ENCODE measurements at places on chromosomes 13 and 19.

GRCh38 chr19:31890230-31890629 lies 455.2 kb upstream of the ZNF507 start:
- H3K4me3 ChIP-seq: no peak overlapping the region
- H3K27me3 ChIP-seq: peaks cover 12% of the 10 kb centered on the region
- no peaks in the 10 kb centered on the region for H3K4me1 ChIP-seq
- H3K27ac ChIP-seq: no peak overlapping the region

DNA sequence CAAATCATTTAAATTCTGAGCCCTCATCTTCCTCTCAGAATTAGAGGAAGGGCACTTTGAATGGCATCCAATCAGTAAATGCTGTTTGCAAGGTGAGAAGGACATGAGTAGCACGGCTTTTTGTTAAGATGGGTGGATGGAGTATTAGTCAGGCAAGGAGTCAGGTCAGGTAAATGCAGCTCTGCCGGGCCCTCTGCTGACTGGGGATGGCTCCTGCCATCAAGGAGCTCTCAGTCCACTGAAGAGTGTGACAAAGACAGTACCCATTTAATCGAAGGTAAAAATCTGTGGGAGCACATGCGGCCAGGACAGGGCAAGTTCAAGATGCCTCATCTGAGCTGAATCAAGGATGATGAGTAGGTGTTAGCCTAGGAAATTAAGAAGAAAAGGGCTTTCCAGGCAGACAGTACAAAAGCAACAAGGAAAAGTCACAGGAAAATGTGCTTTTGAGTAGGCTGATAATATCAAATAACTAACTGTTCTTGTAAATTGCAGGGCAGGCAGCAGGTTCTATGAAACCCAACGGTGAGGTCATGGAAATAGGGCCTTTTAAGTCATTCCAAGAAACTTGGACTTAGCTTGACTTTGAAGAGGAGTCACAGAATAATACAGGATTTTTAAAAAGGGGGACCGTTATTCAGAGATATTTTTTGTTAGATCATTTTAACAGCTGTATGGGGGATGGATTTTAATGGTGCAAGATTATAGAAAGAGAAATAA lies 670.5 kb upstream of the ARGLU1 start:
- DNase-seq: no peak
- H3K27ac ChIP-seq: no peak overlapping the region
- no peaks in the 10 kb centered on the region for H3K4me1 ChIP-seq
- H3K27me3 ChIP-seq: no peaks in the 10 kb centered on the region
- H3K4me3 ChIP-seq: no peak overlapping the region

DNA sequence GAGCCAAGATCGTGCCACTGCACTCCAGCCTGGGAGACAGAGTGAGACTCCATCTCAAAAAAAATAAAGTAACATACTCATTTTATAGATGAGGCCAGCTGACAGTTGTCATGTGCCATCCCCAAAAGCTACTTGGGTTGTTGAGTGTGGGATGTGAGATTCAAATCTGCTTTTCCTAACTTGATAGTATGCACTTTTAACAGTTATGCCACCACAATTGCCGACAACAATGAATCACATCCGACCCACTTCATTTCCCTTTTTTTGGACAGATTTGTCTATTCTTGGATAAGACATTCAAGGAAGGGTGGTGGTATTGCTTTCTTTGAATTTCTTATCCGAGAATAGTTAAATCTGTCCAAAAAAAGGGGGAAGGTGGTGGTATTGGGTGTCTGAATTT lies 16.3 kb upstream of the DNMT1 start:
- DNase-seq: no peak
- no peaks in the 10 kb centered on the region for H3K27me3 ChIP-seq
- peaks cover 3% of the 10 kb centered on the region for H3K36me3 ChIP-seq
- no peak overlapping the region for H3K27ac ChIP-seq

DNA sequence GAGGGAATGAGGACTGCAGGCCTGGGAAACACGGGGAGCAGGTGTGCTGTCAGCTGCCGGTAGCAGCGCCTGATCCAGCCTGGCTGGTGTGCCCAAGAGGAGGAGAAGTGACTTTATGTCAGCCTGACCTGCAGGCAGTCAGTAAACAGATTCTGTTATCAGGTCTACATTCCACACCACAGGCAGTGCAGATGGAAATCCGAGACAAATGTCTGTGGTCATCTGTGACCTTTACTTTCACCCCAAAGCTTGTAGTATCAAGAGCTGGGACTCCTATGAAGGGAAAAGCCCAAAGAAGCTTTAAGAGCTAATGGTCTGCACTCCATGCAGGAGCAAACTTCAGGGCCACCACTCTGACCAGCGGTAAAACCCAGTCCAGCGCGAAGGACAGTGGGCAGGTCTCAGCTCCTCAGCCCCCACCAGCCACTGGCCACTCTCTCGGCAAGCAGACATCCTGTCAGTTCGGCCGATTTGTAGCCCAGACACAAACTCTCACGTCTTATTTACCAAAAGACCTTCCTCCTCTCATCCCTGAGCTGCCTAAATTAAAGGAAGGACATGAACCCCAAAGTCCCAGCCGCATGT lies 7.7 kb downstream of the EPS15L1 start:
- H3K36me3 ChIP-seq: peaks cover 5% of the 10 kb centered on the region
- DNase-seq: no peak
- H3K27me3 ChIP-seq: no peaks in the 10 kb centered on the region
- peaks cover 70% of the 10 kb centered on the region for H3K4me1 ChIP-seq
- no peak overlapping the region for H3K4me3 ChIP-seq

- peaks cover 7% of the 10 kb centered on the region for H3K27me3 ChIP-seq
- H3K36me3 ChIP-seq: peaks cover 1% of the 10 kb centered on the region
- no peak overlapping the region for H3K27ac ChIP-seq
- DNase-seq: no peak
- no peak overlapping the region for H3K4me3 ChIP-seq
Measured at GRCh38 chr13:98598043-98598442, 21.1 kb upstream of the STK24 start.

- H3K27me3 ChIP-seq: no peaks in the 10 kb centered on the region
- H3K36me3 ChIP-seq: peaks cover 12% of the 10 kb centered on the region
- peaks cover 30% of the 10 kb centered on the region for H3K4me1 ChIP-seq
Measured at GRCh38 chr19:21519488-21519887, 14.1 kb downstream of the ZNF429 start.

GRCh38 chr13:99590519-99591011 lies 89.3 kb downstream of the TM9SF2 start:
- no peak overlapping the region for H3K4me3 ChIP-seq
- H3K36me3 ChIP-seq: no peaks in the 10 kb centered on the region
- no peaks in the 10 kb centered on the region for H3K4me1 ChIP-seq
- no peak overlapping the region for H3K27ac ChIP-seq

DNA sequence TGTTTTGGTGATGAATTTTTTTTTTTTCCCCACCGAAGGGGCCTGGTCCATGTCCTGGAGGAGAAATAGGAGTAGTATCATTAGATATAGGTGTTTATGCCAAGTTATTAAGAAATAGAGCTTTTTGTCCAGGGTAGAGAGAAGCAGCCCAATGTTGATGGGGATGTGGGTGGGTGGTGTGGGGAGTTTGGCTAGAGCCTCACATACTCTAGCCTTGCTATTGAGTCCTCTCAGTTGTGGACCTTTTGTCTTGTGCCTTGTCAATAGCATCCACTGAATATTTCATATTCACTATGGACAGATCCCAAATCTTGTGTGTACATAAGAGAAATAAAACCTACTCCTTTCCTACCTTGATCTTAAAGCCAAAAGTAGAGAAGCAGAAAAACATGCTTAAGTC lies 134.0 kb downstream of the LMO7 start:
- H3K4me1 ChIP-seq: peaks cover 8% of the 10 kb centered on the region
- H3K36me3 ChIP-seq: no peaks in the 10 kb centered on the region
- DNase-seq: no peak
- H3K4me3 ChIP-seq: no peak overlapping the region
- no peak overlapping the region for H3K27ac ChIP-seq
- no peaks in the 10 kb centered on the region for H3K27me3 ChIP-seq

DNA sequence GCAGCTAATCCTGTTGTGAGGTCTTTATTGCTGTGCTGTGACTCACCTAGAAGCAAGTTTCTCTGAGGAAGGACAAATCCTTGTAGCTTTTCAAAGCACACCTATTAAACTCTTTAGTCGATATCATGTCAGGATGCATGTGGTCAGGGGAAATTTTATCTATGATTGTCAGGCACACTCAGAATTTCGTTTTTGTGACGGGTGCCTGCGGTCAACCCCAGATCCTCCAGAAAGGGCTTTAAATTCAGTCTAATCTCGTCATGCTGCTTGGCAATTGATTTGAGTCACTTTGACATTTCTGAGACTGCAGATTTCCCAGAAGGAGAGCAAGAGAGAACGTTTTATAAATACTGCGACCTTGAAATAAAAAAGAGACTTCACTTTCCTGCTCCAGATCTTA lies 316.9 kb downstream of the FGF9 start:
- peaks cover 6% of the 10 kb centered on the region for H3K4me1 ChIP-seq
- no peak overlapping the region for H3K27ac ChIP-seq
- no peak for DNase-seq
- H3K27me3 ChIP-seq: no peaks in the 10 kb centered on the region

- no peak for DNase-seq
- no peak overlapping the region for H3K4me3 ChIP-seq
- peaks cover 4% of the 10 kb centered on the region for H3K4me1 ChIP-seq
- H3K36me3 ChIP-seq: no peaks in the 10 kb centered on the region
Measured at GRCh38 chr19:53847555-53847954, 20.1 kb upstream of the MYADM start.

GRCh38 chr13:27704681-27705080 lies 83.0 kb downstream of the POLR1D start:
- no peak overlapping the region for H3K27ac ChIP-seq
- no peaks in the 10 kb centered on the region for H3K4me1 ChIP-seq
- no peaks in the 10 kb centered on the region for H3K36me3 ChIP-seq
- H3K27me3 ChIP-seq: peaks cover 59% of the 10 kb centered on the region
- no peak for DNase-seq

DNA sequence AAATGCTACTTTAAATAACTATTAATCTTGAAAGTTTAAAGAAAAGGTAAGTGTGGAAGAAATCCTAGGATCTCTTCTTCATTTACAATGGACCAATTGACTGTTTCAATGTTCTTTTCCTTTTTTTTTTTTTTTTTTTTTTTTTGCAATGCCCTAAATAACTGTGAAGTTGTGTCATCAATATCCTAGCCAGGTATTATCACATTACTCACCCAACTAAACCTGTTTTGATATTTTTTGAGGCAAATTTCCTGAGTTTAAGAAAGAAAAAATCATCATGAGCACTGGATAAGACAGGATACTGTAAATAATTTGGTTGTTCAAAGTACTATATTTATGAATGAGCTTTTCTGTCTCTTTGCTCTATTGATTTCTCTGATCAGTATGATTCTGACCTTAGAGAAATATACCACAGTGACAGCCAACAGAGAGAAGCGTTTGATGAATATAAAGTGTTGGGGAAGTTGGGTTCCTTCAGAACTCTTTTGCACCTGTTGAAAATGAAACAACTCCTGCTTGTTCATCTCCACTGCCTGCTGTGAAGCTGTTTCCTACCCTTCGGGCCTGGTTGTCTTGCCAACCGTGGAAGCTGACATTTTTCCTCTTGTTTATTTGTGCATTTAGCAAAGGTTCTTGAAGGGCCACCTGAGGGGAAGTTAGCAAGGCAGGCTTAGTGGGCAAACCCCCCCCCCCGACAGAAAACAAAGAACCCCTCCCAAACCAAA lies 1220.5 kb upstream of the SLC10A2 start:
- no peak overlapping the region for H3K4me3 ChIP-seq
- no peaks in the 10 kb centered on the region for H3K4me1 ChIP-seq
- no peaks in the 10 kb centered on the region for H3K27me3 ChIP-seq
- no peak for DNase-seq

GRCh38 chr19:17510220-17510993 lies 1.0 kb upstream of the PGLS start:
- peak overlapping the region; percentile 97 for H3K4me3 ChIP-seq
- peak overlapping the region; percentile 74 for H3K27ac ChIP-seq
- DNase-seq: no peak

DNA sequence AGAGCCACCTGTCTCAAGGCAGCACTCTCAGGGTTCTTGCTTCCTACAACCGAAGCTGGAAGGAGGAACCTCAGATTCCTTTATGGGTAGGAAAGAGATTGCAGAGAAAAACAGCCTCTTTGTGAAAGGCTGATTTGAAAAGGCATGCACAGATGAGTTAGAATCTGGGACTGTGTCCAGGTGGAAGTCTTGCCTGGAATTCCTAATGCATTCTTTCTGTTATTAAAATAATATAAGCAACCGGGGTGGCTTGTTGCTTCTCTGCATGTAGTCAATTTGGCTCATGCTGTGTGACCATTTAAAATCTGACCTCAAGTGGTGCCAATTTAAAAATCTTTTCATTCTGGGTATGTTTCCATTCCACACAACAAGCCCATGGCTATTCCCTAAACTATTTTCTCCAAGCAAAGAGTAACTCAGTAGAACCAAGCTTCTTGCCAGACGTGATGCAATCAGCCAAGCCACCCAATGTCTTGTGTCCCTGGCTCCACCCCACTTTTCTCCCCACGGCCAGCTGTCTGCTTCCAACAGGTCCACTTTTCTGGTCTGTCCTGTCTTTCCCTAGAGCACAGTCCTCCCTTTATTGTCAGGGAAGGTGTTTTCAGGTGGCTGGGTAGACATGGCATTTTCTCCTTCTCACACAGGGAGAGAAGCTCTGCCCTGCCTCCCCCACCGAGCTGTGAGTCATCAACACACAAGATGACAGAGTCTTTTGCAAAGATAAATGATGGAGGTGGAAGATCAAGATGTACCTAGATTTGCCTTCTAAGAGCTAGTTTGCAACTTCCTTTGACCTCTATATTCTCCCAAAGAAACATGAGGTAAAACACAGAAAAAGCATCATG lies 394.3 kb downstream of the FOXO1 start:
- no peak overlapping the region for H3K27ac ChIP-seq
- H3K27me3 ChIP-seq: peaks cover 10% of the 10 kb centered on the region
- H3K4me1 ChIP-seq: peaks cover 21% of the 10 kb centered on the region
- no peaks in the 10 kb centered on the region for H3K36me3 ChIP-seq
- H3K4me3 ChIP-seq: no peak overlapping the region

GRCh38 chr19:12090807-12091206 lies 26.3 kb downstream of the ZNF844 start:
- H3K27me3 ChIP-seq: peaks cover 7% of the 10 kb centered on the region
- no peak for DNase-seq
- no peak overlapping the region for H3K27ac ChIP-seq
- H3K4me3 ChIP-seq: no peak overlapping the region

GRCh38 chr13:25300861-25301346 lies 521 bp upstream of the NUP58 start:
- H3K4me1 ChIP-seq: peaks cover 35% of the 10 kb centered on the region
- H3K4me3 ChIP-seq: peak overlapping the region; percentile 88
- DNase-seq: no peak
- peaks cover 29% of the 10 kb centered on the region for H3K27me3 ChIP-seq
- peaks cover 7% of the 10 kb centered on the region for H3K36me3 ChIP-seq

DNA sequence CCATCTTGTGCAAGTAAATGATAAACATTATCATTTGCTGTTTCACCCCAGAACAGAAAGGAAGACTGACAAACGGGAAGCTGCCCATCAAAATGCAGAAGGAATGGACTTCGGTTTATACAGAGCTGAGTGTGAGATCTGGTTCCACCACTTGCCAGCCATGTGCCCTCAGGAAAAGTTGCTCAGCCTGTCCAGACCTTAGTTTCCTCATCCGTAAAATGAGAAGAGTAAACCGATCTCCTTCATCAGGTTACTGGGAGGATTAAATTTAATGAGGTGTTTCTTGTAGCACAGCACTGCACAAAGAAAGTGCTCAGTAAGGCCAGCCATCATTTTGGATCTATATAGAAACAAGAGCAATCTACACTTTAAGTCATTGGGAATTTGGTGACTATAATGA lies 36.7 kb upstream of the SERP2 start:
- H3K4me1 ChIP-seq: no peaks in the 10 kb centered on the region
- H3K36me3 ChIP-seq: no peaks in the 10 kb centered on the region
- no peak overlapping the region for H3K4me3 ChIP-seq
- H3K27ac ChIP-seq: no peak overlapping the region
